ENCODE measurements at places on chromosomes 16 and 17.

GRCh38 chr16:66188917-66189725, 177.4 kb upstream of the CDH5 start:
- no peak for DNase-seq

DNA sequence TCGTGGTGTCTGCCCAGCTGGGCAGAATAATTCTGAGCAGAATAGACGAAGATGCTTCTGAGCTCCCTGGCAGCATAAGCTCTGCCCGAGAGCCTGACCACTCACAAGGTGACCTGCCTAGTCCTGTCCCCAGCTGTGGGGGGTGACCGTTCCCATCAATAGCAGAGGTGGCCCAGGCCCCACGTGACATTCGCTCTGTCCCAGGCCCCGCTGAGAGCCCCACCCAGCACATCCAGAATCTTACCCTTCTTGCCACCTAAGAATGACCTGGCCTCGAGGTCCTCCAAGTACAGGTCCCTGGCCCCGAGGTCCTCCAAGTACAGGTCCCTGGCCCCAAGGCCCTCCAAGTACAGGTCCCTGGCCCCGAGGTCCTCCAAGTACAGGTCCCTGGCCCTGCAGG, 695 bp upstream of the TMEM204 start:
- no peak for DNase-seq

DNA sequence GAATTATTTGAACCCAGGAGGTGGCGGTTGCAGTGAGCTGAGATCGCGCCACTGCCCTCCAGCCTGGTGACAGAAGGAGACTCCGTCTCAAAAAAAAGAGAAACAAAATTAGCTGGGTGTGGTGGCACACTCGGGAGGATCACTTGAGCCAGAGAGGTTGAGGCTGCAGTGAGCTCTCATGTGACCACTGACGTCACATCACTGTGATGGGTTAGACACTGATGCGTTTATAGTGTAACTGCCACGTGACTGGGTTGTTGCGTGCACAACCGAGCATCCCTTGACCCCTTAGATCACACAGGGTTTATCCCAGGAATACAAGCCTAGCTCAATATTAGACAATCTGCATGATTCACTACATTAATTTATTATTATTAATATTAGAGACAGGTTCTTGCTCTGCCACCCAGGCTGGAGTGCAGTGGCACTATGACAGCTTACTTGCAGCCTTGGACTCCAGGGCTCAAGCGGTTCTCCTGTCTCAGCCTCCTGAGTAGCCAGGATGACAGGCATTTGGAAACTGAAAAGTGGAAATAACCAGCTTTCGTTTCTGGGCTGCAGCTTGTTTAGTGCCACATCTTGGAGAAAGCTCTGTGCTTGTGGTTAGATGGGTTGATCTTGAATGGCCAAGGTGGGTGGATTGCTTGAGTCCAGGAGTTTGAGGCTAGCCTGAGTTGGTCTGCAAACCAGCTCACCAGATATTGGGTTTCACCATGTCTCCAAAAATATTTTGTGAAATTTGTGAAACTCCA, 26.4 kb upstream of the ABR start:
- DNase-seq: no peak

DNA sequence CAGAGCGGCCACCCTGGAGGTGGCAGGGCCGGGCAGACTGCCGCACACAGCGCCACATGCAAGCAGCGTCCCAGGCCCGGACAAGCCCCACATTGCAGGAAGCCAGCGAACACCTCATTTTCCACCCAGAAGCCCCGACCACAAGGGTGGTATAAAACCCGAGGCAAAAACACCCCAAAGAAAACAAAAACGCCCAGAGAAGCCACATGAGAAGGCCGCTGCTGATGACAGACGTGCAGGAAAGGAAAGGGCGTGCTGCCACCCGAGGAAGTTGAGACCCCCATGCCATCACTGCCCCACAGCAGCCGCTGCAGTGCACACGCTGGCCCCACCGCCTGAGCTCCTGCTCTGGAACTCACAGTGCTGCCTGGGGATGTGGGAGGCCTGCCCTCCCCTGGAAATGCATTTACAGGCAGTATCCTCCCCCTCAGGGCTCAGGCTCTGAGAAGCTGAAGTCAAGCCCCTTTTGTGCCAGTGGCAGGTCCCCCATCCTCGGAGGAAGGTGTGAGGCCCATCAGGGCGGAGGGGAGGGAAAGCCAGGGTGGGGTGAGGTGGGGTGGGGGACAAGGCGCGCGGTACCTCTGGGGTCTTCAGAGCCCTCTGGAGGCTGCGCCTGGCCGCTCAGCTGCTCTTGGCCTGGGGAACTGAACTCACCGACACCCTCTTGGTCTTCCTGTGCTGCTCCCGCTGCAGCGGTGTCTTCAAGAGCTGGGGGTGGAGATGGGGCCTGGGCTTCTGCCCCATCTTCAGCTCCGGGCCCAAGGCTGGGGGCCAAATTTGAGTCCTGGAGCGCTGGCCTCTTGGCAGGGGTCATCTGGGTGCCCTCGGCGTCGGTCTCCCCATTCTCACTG, 62.0 kb downstream of the IL21R start:
- DNase-seq: peak; percentile 42

- no peak for DNase-seq
Measured at GRCh38 chr17:1073241-1073962, 76.5 kb downstream of the TIMM22 start.

- no peak for DNase-seq
Measured at GRCh38 chr17:81870131-81870980, 781 bp downstream of the ARHGDIA start.

DNA sequence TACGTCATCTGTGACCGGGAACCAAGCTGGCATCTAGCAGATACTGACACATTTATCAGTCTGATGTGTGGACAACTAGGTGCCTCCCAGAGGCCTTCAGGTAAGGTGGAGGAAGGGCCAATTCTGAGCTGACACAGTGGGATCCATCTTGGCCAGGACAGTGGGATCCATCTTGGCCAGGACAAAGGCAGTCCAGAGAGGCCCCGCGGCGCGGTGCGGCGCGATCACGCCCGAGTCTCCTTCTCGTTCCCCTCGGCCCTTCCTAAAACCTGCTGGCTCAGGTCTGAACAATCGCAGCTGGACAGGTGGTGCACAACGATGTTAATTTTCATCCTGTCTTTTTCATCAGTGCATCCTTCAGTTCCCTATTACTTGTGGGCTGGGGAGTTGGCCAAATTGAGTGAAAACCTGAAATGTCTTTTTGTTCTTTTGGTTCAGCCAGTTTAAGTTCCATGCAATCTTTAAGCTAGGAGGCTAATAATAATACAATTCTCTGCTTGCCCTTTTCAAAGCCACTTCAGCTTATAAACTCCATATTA, 486 bp upstream of the WSB1 start:
- DNase-seq: no peak

DNA sequence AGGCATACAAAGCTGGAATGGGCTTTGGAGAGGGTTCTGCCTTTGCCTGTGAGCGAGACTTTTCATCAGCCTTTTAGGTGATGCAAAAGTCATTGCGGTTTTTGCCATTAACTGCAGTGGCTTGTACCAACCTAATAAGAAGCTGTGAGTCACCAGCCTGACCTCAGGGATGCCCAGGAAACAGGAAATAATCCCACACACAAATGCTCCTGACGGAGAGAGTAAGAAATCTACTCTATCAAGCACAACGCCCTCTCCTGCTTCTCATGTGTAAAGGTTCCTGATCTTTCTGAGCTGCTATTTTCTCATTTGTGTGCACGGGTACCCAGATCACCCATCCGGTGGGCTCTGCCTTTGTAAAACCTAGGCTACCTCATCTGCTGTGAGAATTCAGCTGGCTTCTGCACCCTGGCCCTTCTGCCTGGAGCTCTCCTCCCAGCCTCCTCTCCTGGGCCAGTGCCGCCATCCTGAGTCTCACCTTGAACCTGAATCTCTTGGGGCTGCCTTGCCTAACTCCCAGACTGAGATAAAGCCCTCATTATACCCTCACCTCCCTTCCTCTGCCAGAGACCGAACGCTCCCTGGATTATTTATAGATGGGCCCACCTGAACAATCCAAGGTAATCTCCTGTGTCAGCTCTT, 299.7 kb downstream of the C16orf95 start:
- DNase-seq: no peak

GRCh38 chr16:2710711-2711231, 9.3 kb downstream of the PRSS27 start:
- DNase-seq: no peak

DNA sequence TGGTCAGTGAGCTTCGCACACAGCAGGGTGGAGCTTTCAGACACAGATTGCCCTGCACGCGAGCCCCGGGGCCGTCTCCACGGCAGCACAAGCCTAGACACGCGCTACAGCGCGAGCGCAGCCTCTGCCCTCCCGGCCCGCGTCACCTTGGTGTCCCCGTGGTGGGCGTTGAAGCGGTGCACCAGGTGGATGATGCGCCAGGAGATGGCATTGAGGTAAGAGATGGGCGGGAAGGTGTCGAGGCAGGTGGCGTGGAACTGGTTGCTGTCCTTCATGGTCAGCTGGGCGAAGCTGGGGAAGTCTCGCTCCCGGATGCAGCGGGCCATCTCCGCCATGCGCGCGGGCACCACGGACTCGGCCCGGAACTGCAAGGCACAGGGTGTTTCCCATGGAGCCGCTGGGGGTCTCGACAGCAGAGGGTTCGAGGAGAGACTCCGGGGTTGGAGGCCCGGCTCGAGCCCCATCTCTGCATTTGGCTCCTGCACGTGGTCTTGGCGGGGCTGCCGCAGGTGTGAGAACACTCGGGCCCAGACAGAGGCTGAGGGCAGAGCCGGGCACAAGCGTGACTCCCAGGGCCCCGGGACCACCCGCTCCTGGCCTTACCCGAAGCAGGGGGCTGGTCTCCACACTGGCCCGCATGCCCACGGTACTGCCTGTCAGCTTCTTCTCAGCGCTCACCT, 4.3 kb upstream of the CYBA start:
- DNase-seq: no peak

GRCh38 chr16:6749698-6750097, 582.9 kb upstream of the RBFOX1 start:
- no peak for DNase-seq

- DNase-seq: no peak
Measured at GRCh38 chr16:30065943-30066760, 592 bp downstream of the ALDOA start.

DNA sequence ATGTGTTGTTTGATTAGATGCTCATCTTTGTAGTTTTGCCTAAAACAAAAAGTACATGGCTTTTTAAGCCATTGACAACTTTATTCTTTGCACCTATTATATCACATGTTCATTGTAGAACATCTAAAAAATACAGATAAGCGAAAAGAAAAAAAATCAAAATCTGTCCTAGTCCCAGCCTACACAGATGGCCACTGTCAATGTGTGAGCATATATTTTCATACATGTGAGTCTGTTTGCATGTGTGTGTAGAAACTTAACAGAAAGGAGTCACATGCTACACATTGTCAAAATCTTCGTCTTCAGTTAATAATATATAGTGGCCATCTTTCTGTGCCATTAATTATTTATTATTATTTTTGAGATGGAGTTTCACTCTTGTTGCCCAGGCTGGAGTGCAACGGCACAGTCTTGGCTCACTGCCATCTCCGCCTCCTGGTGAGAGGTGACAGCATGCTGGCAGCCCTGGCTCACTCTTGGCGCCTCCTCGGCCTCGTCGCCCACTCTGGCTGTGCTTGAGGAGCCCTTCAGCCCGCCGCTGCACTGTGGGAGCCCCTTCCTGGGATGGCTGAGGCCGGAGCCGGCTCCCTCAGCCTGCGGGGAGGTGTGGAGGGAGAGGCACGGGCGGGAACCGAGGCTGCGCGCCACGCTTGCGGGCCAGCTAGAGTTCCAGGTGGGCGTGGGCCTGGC, 68.5 kb upstream of the AMZ2 start:
- no peak for DNase-seq

- no peak for DNase-seq
Measured at GRCh38 chr17:21005367-21005766, 37.4 kb downstream of the USP22 start.

- DNase-seq: no peak
Measured at GRCh38 chr17:42632949-42633444, 23.5 kb downstream of the TUBG1 start.
